Lower lobe of right lung (tissue), 2 donors: ENCODE measurements at places on chromosomes 7 and 10.

GRCh38 chr7:158582089-158582456 lies 5.5 kb downstream of the PTPRN2 start:
- H3K27ac ChIP-seq = peak overlapping the region; percentile 18
- H3K27me3 ChIP-seq = peaks cover 45% of the 10 kb centered on the region
- DNase-seq = no peak
- H3K36me3 ChIP-seq = no peaks in the 10 kb centered on the region

- H3K27me3 ChIP-seq = no peaks in the 10 kb centered on the region
- no peaks in the 10 kb centered on the region for H3K36me3 ChIP-seq
- peak overlapping the region; percentile 27 for H3K27ac ChIP-seq
- no peak overlapping the region for H3K4me3 ChIP-seq
Measured at GRCh38 chr7:108093341-108093740, 36.8 kb downstream of the LAMB4 start.

GRCh38 chr7:156865493-156865892 lies 27.5 kb downstream of the LMBR1 start:
- no peak for DNase-seq
- H3K27ac ChIP-seq = no peak overlapping the region
- H3K4me1 ChIP-seq = no peaks in the 10 kb centered on the region
- H3K4me3 ChIP-seq = no peak overlapping the region
- H3K27me3 ChIP-seq = no peaks in the 10 kb centered on the region
- no peaks in the 10 kb centered on the region for H3K36me3 ChIP-seq

DNA sequence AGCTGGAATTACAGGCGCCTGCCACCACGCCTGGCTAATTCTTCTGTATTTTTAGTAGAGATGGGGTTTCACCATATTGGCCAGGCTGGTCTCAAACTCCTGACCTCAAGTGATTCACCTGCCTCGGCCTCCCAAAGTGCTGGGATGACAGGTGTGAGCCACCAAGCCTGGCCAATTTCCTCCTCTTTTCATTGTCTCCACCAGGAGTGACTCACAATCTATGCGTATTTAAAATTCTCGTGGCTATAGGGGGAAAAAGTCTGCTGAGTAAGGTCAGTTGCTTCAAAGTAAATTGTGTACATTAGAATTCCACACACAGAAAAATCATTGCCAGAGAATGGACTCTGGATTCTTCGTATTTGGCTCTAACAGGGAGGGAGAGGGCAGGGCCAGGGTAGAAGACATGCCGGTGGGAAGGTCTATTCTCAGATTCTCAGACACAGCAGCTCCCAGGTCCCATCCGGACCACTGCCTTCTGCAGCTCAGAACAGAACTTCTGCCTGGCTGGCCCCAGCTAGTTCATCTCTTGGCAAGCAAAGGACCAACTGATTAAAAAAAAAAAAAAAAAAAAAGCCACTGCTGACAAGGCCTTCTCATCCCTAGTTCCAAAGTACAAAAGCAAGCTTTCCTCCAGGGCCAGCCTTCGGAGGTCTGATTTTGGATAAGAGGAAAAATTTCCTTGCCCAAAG lies 22.2 kb downstream of the PSPH start:
- no peak overlapping the region for H3K4me3 ChIP-seq
- no peak for DNase-seq
- H3K27me3 ChIP-seq = no peaks in the 10 kb centered on the region
- H3K27ac ChIP-seq = no peak overlapping the region
- no peaks in the 10 kb centered on the region for H3K36me3 ChIP-seq
- peaks cover 9% of the 10 kb centered on the region for H3K4me1 ChIP-seq
